Muscle of leg (tissue), 16 donors: ENCODE measurements at places on chromosomes 13 and 19. TPM values are rescaled to one million over a fixed set of nuclear protein-coding genes. Genes with fewer than 3 reads are reported as not detected.

DNA sequence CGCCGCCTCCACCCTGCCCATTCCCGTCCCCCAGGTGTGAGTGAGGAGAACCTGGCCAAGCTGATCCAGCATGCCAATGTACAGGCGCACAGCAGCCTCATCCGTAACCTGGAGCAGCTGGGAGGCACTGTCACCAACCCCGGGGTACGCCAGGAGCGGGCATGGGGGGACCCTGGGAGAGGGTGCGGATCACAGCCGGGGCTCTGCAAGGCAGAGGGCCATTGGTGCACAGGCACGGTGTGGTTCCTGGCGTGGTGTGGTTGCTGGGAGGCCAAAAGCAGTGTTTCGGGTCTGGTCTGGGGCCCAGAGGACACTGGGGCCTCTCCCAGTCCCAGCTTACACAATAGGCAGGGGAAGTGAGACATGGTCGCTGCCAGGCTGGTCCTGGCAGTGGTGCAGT lies 8.3 kb downstream of the STXBP2 start:
- no peak overlapping the region for H3K27ac ChIP-seq
- DNase-seq = no peak
- H3K36me3 ChIP-seq = no peaks in the 10 kb centered on the region
- no peaks in the 10 kb centered on the region for H3K27me3 ChIP-seq
- H3K4me3 ChIP-seq = no peak overlapping the region

- DNase-seq = no peak
- no peak overlapping the region for H3K4me3 ChIP-seq
- H3K27ac ChIP-seq = no peak overlapping the region
- no peaks in the 10 kb centered on the region for H3K27me3 ChIP-seq
- peaks cover 4% of the 10 kb centered on the region for H3K4me1 ChIP-seq
These were observed 17.1 kb upstream of the LRCH1 start for GRCh38 chr13:46535825-46536224.

- DNase-seq = peak; percentile 21
- peak overlapping the region; percentile 78 for H3K4me3 ChIP-seq
- peak overlapping the region; percentile 97 for H3K27ac ChIP-seq
- H3K4me1 ChIP-seq = peaks cover 9% of the 10 kb centered on the region
- no peaks in the 10 kb centered on the region for H3K27me3 ChIP-seq
These were observed 839 bp upstream of the CKAP2 start for GRCh38 chr13:52454459-52454819.

DNA sequence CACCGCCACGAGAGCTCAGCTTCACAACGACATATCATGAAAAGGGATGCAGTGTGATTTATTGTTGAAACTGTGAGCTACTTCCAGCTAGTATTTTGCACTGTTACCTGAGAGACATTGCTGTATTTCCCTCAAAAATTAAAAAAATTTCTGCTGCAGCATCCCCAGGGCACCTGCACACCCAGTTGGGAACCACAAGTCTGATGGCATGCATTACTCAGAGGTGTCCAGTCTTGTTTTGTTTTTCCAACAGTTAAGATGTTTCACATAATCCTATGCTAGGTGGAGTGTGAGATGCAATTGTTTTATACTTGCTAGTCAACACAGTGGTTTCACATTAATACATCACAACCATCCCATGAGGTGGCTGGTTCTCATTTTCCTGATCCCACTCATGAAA lies 285.2 kb downstream of the SHISA2 start:
- no peaks in the 10 kb centered on the region for H3K27me3 ChIP-seq
- DNase-seq = no peak
- H3K4me1 ChIP-seq = peaks cover 28% of the 10 kb centered on the region
- no peak overlapping the region for H3K27ac ChIP-seq

Gene EDDM13
- total RNA-seq = 0.27 TPM
